WERI-Rb-1 (cell line): ENCODE measurements at places on chromosomes 3 and 15.

GRCh38 chr3:32586356-32586755, 15.7 kb upstream of the DYNC1LI1 start:
- DNase-seq: no peak

- no peak for DNase-seq
Measured at GRCh38 chr15:81107889-81108288, 26.2 kb upstream of the CFAP161 start.

GRCh38 chr3:114519415-114519814, 225.6 kb downstream of the TIGIT start:
- no peak for DNase-seq

- DNase-seq: no peak
Measured at GRCh38 chr3:162602619-162603018, 1106.0 kb downstream of the OTOL1 start.

- no peak for DNase-seq
Measured at GRCh38 chr15:31480356-31481025, 153.9 kb downstream of the KLF13 start.

- DNase-seq: no peak
Measured at GRCh38 chr3:169285057-169286033, 378.2 kb downstream of the MECOM start.

DNA sequence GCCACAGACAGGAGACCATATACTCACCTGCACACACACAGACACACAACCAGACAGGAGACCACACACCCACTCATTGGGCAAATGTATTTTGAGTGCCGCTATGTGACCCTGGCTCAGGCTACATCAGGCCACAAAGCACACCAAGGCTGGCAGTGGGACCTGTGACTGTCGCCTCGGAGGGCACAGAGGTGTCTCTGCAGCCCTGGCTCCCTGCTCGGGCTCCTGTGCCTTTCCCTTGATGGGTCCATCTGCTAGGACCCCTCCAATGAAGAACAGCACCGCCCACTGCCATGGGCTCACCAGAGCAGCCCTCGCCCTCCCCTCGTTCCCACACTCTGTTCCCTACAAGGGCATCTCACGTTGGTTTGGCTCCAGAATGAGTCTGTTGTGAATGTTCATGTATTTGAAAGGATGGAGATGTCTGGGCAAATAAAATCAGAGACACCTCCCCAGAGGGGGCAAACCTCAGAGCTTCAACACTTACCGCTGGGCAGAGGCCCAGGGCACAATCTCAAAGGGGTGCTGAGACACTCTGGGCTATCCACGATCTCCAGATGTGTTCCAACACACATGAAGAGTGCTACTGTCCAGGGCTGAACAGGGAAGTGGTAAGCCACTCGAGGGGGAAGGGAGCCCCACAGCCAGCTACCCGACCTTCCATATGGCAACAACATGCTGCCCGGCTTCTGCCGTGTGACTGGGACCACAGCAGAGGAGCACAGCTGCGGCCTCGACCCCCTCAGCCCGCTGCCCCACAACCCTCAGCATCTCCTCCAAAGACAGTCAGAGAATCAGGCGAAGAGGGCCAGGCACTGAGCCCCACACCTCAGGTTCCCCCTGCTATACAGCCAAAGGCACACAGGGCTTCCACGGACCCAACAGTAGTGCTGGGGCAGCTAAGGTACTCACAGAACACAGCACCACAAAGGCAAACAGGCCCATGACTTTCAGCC, 74.9 kb downstream of the OCA2 start:
- DNase-seq: no peak

GRCh38 chr3:190131329-190131728, 10.6 kb upstream of the P3H2 start:
- DNase-seq: no peak

DNA sequence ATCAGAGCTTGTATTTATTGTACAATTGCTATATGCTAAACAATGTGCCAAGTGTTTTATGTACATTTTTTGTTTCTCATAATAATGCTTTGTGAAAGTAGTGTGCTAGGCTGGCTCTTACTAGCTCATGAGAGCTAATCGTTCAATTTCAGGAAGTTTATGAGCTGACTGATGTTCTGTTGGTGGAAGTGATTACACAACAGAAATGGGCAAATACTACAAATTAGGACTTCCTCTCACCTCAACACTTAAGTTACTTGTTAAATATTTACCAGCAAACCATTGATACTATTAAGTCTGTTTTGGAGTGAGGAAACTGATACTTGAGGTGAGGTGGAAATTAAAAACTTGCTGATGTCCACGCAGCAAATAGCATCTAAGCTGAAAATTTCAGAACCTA, 32.3 kb downstream of the SLC9C1 start:
- no peak for DNase-seq

DNA sequence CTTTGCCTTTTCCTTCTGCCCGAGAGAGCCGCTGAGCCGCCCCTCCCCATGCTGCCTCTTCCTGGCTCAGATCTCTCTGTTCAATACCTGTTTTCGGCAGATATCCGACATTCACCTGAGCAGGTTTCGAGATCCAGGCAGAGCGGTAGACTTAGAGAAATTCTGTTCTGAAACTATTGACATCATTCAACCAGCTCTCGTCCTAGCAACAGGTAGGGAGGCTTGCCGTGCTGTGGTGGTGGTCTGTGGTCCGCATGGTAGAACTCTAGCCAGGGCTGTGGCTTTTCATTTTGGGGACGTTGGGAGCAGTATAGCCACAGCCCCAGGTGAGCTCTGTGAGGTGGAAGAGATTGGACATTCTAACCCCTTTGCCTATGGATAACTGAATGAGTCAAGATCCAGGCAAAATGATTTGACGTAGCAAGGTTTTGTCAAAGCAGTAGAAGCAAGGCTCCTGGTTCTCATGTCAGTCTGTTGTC, 810 bp downstream of the TMEM62 start:
- DNase-seq: no peak

DNA sequence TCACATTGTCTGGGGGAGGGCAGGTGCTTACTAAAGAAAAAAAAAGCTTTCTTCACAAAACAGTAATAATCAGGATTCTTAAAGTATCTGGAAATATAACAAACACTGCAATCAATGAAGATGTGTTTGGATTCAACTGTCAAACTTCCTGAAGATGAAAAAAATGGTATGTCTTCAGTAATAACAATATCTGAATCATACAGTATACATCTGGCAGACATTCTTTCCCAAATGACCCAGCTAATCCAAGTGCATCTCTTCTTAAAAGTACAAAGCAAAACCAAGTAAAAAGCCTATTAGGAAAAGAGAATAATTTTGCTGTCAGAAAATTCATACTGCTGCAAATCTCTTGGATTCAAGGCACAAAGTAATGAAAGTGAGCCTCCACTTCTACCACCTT, 145.0 kb upstream of the MCTP2 start:
- no peak for DNase-seq

- DNase-seq: no peak
Measured at GRCh38 chr15:42065468-42065867, 28.9 kb downstream of the PLA2G4D start.

DNA sequence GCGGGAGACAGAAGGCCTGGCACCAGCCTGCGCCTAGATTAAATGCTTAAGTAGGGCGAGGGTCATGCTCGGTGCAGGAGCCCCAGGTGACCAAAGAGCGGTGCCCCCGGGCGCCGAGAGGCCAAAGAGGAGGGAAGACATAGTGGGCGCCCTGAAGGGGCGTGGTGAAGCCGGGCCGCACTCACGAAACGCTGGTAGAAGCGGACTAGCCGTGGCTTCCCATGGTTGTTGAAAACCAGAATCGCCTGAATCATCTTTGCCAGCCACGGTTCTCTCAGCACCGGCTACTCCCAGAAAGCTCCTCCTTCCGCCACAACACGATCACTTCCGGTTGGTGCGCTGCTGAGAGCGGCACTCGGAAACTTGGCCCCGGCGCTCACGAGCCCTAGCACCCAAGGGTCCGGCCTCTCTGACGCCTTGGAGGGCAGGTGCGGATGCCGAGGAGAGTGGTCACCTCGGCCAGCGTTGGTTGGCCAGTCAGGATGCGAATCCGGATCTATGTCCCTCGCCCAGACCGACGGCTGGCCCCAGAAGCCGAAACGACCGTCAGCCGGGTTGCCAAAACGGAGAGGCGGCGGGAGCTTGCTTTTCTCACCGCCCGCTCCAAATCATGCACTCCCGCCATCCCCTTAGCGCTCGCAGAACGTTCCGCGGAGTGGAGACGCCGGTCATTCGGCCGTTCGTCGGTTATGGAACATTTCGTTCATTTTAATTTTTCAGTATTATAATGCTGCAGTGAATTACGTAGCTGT, at the start of gene AP3S2:
AP3S2 (minus strand) TSS at position 299 of the 752 bp plus-strand sequence; CDS start at position 254, 45 bp downstream.
- peak; percentile 90 for DNase-seq
